ENCODE measurements at places on chromosomes 4 and X.

DNA sequence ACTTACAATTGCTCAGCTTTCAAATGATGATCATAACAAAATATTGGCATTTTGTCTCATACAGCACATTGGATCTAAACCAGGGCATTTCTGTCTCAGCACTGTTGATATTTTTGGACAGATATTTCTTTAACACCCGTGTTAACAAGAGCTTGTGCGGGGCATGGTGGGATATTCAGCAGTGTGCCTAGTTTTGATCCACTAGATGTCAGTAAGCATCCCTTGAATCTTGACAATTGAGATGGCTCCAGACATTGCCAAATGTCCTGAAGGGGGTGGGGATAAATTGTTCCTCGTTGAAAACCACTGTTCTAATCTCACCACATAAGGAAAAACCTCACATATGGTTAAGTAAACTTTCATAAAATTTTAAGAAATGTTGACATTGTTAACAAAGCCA is 806.3 kb downstream of the STIM2 start:
- DNase-seq = no peak

GRCh38 chrX:124348182-124348581 is 1.8 kb downstream of the SH2D1A start:
- DNase-seq = no peak

DNA sequence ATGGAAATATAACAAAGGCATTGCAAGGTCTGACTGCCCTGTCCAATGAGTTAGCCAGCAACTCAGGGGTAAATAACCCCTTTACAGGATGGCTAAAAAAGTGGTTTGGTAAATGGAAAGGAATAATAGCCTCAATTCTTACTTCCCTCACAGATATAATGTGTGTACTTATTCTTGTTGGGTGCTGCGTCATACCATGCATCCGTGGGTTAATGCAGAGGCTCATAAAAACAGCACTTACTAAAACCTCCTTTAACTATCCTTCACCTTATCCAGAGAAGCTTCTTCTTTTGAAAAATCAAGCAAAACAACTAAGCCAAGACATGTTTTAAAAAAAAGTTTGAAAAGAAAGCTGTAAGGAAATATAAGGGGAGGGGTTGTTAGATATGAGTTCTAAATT is 301.0 kb downstream of the PAPSS1 start:
- DNase-seq = no peak

DNA sequence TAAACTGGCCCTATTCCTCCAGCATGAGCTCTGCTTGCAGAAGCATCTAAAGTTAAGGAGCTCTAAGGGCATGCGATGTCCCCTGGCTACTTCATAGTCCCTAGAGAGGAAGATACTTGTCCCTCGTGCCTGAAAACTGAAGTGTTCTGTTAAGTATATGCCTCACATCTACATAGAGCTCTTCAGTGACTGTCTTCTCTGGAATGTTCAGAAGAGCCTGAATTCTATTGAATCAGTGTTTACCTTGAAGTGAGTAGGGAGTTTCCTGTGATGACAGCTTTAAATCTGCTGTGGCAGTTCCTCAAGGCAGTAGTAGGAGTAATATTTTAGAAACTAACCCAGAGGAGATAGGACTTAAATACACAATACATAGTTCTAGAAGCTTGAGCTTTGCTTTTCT is 111.2 kb downstream of the ZNF518B start:
- DNase-seq = no peak

GRCh38 chr4:176308441-176308840 is 11.3 kb upstream of the SPCS3 start:
- no peak for DNase-seq

DNA sequence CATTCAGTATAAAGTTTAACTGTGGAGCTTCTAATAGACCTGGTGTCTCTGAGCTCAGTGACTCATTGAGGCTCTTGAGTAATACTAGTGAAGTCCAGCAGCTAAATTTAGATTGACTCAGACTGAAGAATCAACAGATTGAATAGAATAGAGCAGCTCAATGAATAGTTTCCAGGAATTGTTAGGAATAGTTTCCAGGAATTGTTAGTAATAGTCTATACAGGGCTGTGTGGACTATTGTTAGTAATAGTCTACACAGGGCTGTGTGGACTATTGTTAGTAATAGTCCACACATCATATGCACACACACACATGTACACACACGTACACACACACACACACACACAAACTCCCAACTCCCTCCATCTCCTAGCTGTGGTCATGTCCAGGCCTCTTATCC is 3.0 kb downstream of the GIMD1 start:
- DNase-seq = no peak

DNA sequence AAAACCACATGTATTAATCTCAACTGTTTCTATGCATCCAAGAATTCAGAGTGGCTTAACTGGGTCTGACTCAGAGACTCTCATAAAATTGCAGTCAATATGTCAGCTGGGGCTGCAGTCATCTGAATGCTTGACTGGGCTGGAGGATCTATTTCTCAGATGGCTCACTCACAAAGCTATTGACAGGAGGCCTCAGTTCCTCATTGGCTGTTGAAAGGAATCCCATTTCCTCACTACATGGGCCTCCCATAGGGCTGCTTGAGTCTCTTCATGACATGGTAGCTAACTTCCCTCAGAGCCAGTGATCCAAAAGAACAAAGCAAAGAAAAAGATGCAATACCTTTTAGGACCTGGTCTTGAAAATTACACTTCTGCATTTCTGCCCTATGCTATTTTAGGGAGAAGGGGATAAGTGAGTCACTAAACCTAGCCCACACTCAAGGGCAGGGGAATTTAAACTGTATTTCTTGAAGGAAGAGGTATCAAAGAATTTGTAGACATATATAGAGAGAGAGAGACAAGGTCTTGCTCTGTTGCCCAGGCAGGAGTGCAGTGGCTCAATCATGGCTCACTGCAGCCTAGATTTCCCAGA is 9.8 kb downstream of the SCFD2 start:
- DNase-seq = no peak

GRCh38 chr4:16122308-16122711 is 38.5 kb upstream of the PROM1 start:
- DNase-seq = no peak

- DNase-seq = no peak
These were observed 32.0 kb downstream of the ENOPH1 start for GRCh38 chr4:82462415-82462831.

DNA sequence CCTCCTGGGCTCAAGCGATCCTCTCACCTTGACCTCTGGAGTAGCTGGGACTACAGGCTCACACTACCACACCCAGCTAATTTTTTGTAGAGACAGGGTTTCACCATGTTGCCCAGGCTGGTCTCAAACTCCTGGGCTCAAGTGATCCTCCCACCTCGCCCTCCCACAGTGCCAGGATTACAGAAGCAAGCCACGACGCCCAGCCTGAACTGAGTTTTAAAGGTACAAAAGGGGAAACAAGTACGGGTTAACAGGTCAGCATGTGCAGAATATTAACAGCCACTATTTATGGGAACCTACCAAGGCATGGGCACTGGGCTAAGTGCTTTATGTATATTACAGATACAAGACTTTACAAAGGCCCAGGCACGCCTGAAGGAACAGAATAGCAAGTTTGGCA is 164.3 kb upstream of the GPC4 start:
- DNase-seq = no peak

GRCh38 chrX:14936561-14936960 is 63.3 kb downstream of the MOSPD2 start:
- no peak for DNase-seq

DNA sequence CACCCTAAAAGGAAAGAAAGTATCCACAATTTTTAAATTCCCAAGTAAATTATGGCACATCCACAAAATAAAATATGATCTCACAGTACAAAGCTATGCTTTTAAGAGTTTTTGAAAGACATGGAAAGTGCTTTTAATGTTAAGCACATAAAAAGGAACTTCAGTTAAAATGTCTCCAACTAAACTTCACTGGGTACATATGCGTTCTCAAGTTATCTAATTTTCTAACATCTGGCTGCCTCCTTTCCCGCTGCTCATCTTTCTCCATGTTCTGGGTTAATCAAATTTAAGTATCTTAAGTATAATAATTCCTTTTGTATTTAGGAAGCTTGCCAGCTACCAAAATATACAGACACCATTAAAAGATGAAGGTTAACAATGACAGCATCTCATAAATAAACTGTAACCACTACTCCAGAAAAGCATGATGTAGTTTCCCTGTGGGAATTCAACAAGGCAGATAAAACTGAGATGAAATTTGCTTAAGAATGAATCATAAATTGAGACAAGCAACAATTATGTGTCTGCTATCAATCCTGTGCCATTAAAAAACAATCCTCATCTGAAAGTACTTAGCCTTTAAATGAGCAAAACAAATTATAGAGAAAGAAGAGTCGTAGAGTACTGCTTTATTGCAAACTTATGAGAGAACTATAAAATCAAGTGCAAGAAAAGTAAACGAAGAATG is 25.1 kb downstream of the PRSS12 start:
- no peak for DNase-seq

- no peak for DNase-seq
These were observed 25.5 kb downstream of the INTS12 start for GRCh38 chr4:105683038-105683437.

- no peak for DNase-seq
These were observed 110.1 kb downstream of the PGRMC2 start for GRCh38 chr4:128177498-128177897.

DNA sequence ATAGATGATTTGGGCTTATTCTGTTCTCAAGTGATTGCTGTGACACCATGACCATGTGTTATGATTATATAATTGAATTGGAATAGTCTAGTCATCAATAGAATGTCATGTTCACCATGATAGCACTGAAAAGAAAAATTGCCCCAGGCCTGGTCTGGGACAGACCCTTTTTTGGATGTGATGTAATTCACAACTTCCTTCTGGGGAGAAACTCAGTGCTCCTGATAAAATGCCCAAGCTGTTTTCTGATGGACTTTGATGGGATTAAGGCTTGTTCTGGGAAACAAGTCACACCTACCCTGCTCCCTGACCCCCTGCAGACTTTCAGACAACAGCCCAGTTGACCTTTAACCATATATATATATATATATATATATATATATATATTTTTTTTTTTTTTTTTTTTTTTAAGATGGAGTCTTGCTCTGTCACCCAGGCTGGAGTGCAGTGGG is 65.3 kb downstream of the RHOH start:
- no peak for DNase-seq

DNA sequence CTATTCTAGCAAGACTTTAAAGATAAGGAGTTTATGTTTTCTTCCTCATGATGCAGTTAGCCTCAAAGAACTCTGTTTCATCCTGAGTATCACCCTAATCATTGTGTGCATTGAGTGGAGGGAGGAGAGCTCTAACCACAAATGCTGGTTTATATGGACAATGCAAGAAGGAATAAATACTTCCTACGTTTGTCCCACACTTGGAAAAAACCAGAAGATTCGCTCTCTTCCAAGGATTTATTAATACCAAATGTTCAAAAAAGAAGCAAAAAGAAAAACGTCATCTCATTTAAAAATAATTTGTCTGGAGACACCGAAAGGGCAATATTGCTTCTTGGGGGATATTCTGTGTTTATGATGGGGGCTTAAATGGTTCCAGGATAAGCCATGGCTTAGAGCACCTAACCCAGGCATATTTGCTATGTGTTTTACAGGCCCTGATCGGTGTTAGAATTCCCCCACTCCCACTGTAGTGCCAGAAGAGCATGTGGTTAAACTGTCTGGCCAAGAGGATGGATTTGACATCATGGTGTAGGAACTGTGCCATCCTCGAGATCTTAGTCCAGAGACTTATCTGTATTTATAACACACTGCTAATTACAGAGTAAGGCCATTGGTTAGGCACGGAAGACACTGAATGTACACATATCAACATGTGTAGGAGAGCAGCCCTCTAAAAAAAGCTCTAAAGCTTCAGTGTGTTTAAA is 227.2 kb downstream of the ANK2 start:
- DNase-seq = no peak

GRCh38 chrX:31670245-31670644 is 598.4 kb upstream of the FTHL17 start:
- DNase-seq = no peak

- no peak for DNase-seq
These were observed 27.0 kb downstream of the BLOC1S4 start for GRCh38 chr4:6742989-6743388.

GRCh38 chrX:14064626-14065432 is 35.1 kb upstream of the GEMIN8 start:
- no peak for DNase-seq

- DNase-seq = no peak
These were observed 10.7 kb downstream of the SMIM10L2A start for GRCh38 chrX:135432453-135432852.

DNA sequence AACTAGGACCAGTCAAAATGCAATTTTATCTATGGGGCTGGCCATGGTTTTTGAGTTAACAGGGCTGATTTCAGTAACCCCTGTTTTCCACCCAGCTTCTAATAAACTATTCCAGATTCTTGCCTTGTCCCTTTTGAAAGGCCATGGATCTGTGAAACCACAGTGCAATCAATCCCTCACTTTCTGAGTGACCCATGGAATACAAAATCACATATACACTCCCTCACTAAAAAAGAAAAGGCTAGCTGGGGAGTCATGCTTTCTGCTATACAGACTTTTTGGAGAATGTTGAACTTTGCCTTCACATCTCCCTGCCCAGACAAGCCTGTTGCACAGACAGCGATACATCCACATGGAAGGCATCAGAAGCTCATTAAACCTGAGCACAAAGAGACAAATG is 47.9 kb downstream of the MAD2L1 start:
- DNase-seq = no peak

DNA sequence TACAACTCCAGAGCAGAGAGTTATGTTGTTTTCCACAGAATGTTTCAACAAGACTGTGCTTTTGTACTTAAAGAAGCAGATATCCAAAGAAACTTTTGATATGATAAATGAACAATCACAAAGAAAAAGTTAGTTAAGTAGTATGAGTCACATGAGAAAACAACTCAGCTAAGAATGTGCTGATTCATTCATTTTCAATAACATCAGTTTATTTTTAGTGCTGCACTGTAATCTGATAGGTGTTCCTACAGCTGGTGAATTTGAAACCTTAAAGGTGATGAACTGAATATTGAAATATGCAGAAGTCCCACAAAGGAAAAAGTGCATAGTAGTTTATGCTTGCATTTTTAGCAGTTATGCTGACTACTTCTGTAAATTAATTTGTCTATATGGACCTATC is 180.3 kb upstream of the TENM3 start:
- DNase-seq = no peak

DNA sequence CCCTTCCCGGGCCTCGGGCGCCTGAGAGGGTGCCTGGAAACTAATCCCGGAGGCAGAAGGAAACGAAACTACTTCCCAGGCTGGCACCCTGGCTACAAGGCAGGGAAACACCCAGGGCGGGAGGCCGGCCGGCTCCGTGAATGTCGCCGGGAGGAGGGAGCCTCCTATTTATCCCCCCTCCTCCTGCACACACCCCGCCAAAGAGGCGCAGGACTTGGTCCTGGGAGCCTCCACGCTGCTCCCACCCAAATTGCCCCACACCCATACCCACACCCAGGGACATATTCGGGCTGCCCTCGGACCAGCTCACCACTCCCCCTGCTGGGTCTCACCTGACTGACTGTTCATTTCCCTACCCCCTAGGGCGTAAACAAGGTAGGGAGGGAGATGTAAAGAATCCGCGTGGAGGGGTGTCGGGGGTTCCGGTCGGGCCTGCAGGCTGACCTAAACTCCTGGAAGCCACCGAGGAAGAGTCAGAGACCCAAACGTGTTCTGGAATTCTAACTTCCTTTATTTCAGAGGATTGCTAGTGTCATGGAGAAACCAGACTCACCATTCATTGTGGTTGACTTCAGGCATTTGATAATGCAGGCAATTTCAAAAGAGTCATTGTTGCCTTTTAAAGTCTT is at the start of gene BTC:
Gene BTC (minus strand): TSS at position 142 of the 629 bp plus-strand sequence. CDS start 198 bp downstream, outside the sequence.
- no peak for DNase-seq
